ENCODE measurements at places on chromosomes 11 and 22. TPM values are rescaled to one million over a fixed set of nuclear protein-coding genes. Genes with fewer than 3 reads are reported as not detected.
A peak's percentile ranks its signal among the peaks of the same experiment; 100 is the strongest.

Gene KRTAP5-10
- not detected for polyA plus RNA-seq

Gene SCGB2A2
- polyA plus RNA-seq: not detected

Gene TSGA10IP
- polyA plus RNA-seq: not detected

Gene GNG3
- polyA plus RNA-seq: 0.07 TPM

Gene OR4A47
- not detected for polyA plus RNA-seq

Gene PTGDR2
- 0.45 TPM for polyA plus RNA-seq

Gene ARL14EP
- polyA plus RNA-seq: 35.5 TPM

DNA sequence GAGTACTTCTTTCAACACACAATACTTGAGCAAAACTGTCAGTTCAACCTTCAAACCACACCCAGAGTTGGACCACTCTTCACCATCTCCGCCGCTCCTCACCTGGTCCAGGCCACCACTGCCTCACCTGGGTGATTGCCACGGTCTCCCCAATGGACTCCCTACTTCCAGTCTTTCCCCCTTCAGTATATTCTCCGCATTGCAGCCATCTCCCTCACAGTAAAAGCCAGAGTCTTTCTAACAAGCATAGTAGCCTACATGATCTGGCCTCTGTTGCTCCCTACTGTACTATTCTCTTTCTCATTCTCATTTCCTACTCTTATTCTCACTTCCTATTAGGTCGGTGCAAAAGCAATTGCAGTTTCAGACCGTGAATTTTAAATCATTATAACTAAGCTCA, 28.5 kb downstream of the AASDHPPT start:
- no peaks in the 10 kb centered on the region for H3K4me1 ChIP-seq
- H3K4me3 ChIP-seq: no peak overlapping the region
- no peak for DNase-seq
- no peaks in the 10 kb centered on the region for H3K36me3 ChIP-seq
- no peaks in the 10 kb centered on the region for H3K27me3 ChIP-seq

DNA sequence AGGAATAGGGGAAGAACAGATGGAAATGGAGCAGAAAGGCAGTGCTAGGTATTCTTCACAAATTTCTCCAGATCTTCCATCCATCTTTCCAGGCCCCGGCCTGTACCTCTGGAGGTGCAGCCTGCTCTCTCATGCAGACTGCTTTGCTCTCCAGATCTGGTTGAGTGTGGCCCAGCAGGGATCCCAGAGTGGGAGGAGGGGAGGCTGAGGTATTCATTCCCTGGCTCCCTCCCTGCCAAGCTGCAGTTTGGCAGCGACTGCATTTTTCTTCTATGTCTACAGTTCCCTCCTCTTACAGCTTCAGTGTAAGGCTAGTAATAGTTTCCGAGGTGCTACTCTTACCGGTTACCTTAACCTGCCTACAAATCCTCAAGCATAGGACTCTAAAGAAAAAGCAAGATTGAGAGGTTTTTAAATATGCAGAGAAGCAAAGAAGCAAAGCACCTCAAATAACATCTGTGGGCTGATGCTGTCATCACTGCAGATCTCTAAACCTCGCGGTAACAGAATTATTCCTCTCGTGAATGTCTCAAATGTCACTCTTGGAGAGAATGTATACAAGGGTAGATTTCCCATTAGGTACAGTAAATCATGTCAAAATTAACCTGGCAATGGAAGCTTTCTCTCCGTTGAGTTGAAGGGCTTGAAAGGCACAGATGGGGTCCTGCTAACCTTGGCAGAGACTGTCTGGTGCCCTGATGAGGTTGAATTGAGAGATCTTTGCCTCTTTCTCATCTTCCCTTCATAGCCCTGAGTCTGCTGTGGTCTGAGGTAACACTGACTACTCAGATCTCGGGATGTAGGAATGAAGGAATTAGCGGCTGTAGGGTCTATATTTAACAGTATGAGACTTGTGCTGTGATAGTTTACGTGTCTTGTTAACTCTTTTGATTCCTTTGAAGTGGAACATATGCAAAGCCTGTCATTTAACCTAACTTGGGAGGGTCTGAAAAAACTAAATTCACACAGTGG, 297.9 kb upstream of the C11orf87 start:
- H3K36me3 ChIP-seq: no peaks in the 10 kb centered on the region
- H3K4me1 ChIP-seq: no peaks in the 10 kb centered on the region
- H3K4me3 ChIP-seq: no peak overlapping the region
- no peaks in the 10 kb centered on the region for H3K27me3 ChIP-seq

- no peak overlapping the region for H3K27ac ChIP-seq
- H3K36me3 ChIP-seq: peaks cover 13% of the 10 kb centered on the region
- H3K27me3 ChIP-seq: no peaks in the 10 kb centered on the region
- no peak for DNase-seq
- peaks cover 2% of the 10 kb centered on the region for H3K4me1 ChIP-seq
Measured at GRCh38 chr22:37967147-37967546, 13.6 kb downstream of the POLR2F start.

DNA sequence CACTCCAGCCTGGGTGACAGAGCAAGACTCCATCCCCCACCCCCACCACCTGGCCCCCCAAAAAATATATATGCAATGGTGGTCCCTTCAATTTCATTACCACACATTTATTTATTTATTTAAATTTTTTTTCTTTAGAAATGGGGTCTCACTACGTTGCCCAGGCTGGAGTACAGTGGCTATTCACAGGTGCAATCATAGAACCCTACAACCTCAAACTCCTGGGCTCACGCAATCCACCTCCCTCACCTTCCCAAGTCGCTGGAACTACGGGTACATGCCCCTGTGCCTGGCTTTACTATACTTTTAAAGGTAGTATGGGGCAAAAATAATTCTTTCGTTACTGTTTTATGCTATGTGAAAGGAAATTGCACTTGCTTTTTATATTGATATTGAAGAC, 50.9 kb upstream of the EP300 start:
- H3K36me3 ChIP-seq: no peaks in the 10 kb centered on the region
- no peak overlapping the region for H3K27ac ChIP-seq
- H3K4me3 ChIP-seq: no peak overlapping the region
- DNase-seq: no peak
- peaks cover 2% of the 10 kb centered on the region for H3K27me3 ChIP-seq

GRCh38 chr11:122204206-122204605, 88.2 kb upstream of the BLID start:
- peak; percentile 53 for DNase-seq
- no peak overlapping the region for H3K27ac ChIP-seq
- H3K27me3 ChIP-seq: no peaks in the 10 kb centered on the region
- H3K4me1 ChIP-seq: peaks cover 43% of the 10 kb centered on the region

DNA sequence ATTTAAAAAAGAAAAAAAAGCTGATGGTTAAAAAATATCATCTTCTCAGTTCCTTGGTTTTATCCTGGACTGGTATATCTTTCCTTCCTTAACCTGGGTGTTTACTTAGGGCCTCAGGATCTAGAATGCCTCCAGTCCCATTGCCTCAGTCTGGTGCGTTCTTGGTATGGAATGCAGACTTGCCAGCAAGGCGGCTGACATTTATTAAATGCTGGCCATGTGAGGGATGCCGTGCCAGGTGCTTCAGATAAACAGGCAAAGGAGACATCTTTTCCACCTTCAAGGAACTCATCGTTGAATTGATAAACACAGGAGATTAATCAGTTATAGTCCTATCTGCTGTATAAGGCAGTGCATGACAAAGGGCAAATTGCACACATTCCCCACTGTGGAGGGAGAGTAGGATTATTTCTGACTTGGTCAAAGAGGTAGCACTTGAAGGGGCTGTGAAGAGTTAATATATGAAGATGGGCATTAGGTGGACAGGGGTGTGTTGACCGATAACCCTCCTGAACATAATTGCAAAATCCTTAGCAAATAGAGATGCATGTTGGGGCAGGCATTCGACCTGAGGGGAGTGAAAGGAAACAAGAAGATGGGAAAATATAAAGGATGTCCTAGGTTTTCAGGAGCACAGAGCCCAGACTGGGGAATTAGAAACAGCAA, 54.4 kb downstream of the ALX4 start:
- no peaks in the 10 kb centered on the region for H3K27me3 ChIP-seq
- H3K4me1 ChIP-seq: no peaks in the 10 kb centered on the region
- no peak for DNase-seq
- no peaks in the 10 kb centered on the region for H3K36me3 ChIP-seq

GRCh38 chr11:110156503-110156902, 63.3 kb downstream of the ZC3H12C start:
- H3K27ac ChIP-seq: no peak overlapping the region
- no peak for DNase-seq
- no peaks in the 10 kb centered on the region for H3K4me1 ChIP-seq
- no peaks in the 10 kb centered on the region for H3K27me3 ChIP-seq

GRCh38 chr11:131823772-131824171, 453.4 kb downstream of the NTM start:
- H3K27me3 ChIP-seq: peaks cover 9% of the 10 kb centered on the region
- no peak overlapping the region for H3K4me3 ChIP-seq
- DNase-seq: no peak
- H3K27ac ChIP-seq: no peak overlapping the region
- H3K36me3 ChIP-seq: no peaks in the 10 kb centered on the region
- no peaks in the 10 kb centered on the region for H3K4me1 ChIP-seq

DNA sequence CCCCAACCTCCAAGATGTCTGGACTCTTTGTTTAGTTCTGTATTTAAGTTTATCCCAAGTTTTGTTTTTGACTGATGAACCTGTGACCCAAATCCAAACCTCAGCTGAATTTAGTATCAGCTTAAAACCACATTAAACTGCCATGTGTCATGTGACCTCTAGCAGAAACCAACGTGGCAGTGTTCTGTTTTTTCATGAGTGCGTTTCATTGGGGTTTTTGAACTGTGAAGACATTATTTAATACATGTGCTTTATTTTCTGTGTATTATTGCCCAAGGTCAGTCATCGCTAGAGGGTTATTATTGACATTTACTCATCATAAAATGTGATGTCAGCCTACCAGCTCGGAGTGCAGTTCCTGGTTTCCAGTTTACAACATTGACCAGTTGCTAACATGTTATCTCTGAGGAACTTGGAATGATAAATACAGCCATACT, 1.8 kb downstream of the TLCD5 start:
- DNase-seq: peak; percentile 46
- peak overlapping the region; percentile 73 for H3K4me3 ChIP-seq
- peaks cover 7% of the 10 kb centered on the region for H3K36me3 ChIP-seq
- H3K27me3 ChIP-seq: no peaks in the 10 kb centered on the region
- H3K27ac ChIP-seq: peak overlapping the region; percentile 93
- peaks cover 25% of the 10 kb centered on the region for H3K4me1 ChIP-seq

DNA sequence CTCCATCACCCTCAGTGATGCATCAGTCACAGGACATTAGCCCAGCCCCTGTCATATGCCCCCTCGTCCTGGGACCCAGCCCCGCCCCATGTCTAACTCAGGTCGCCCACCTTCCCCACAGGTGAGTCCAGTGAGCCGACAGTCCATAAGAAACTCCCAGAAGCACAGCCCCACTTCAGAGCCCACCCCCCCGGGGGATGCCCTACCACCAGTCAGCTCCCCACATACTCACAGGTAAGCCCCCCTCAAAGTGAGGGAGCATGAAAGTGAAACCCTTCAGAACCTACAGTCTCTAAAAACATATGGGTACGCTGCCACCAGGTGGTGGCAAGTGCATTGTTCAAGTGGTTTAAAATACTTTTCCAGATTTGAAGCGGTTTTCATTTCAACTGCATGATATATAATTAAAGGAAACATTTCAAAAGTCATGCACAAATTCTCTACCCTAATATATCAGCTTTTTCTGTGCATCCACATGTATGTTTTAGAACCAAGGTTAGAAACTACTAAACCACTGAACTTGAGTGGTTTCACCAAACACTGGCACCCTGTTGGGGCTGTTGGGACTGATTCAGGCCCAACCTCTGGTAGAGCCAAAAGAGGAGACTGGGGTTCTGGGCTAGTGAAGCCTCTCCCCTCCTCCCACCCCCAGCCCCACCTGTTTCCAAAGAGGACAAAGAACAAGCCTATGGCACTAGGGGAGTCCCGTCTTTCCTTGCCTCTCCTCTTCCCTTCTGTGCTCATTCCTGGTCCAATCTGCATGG, 17.3 kb downstream of the EPS8L2 start:
- peaks cover 10% of the 10 kb centered on the region for H3K4me1 ChIP-seq
- H3K27me3 ChIP-seq: peaks cover 17% of the 10 kb centered on the region
- H3K27ac ChIP-seq: no peak overlapping the region
- no peak overlapping the region for H3K4me3 ChIP-seq
- peaks cover 5% of the 10 kb centered on the region for H3K36me3 ChIP-seq
- peak; percentile 44 for DNase-seq

- no peaks in the 10 kb centered on the region for H3K36me3 ChIP-seq
- no peak overlapping the region for H3K27ac ChIP-seq
- H3K4me3 ChIP-seq: no peak overlapping the region
- DNase-seq: no peak
- no peaks in the 10 kb centered on the region for H3K27me3 ChIP-seq
Measured at GRCh38 chr11:111589886-111590499, 12.3 kb upstream of the SIK2 start.

- H3K27ac ChIP-seq: no peak overlapping the region
- no peak overlapping the region for H3K4me3 ChIP-seq
- peaks cover 10% of the 10 kb centered on the region for H3K4me1 ChIP-seq
- peaks cover 9% of the 10 kb centered on the region for H3K36me3 ChIP-seq
- no peaks in the 10 kb centered on the region for H3K27me3 ChIP-seq
Measured at GRCh38 chr22:39427751-39428596, 28.4 kb downstream of the TAB1 start.

DNA sequence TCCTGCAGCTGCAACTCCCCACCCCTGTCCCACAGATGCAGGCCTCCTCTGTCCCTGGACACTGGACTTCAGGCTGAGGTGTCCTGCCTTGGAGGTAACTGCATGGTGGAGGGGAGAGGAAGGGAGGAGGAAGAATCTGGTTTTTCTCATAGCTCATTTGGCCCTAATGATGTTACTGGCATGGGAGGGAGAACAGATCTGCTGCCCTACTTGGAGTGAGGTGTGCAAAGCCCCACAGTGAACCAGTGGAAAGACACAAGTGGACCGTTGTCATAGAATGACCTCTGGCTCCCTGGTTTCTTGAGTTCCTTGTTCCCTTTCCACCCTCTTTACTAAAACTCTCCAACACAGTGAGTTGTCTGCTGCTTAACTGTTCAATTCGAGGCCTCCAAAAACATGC, 215.9 kb downstream of the BARX2 start:
- H3K4me1 ChIP-seq: no peaks in the 10 kb centered on the region
- H3K4me3 ChIP-seq: no peak overlapping the region
- no peaks in the 10 kb centered on the region for H3K36me3 ChIP-seq
- no peak for DNase-seq
- no peak overlapping the region for H3K27ac ChIP-seq

GRCh38 chr11:2222451-2222850, 47.9 kb downstream of the ASCL2 start:
- no peaks in the 10 kb centered on the region for H3K4me1 ChIP-seq
- no peak for DNase-seq
- H3K36me3 ChIP-seq: no peaks in the 10 kb centered on the region
- H3K4me3 ChIP-seq: no peak overlapping the region

Measured in fibroblast of lung (primary cell).